ENCODE measurements at places on chromosomes 5 and 9. TPM values are rescaled to one million over a fixed set of nuclear protein-coding genes. Genes with fewer than 3 reads are reported as not detected.

- DNase-seq, result peak; percentile 20
Observed at GRCh38 chr5:80960531-80961375, 590 bp downstream of the RASGRF2 start.

The TMEM252 gene
- total RNA-seq, result not detected

- DNase-seq, result no peak
Observed at GRCh38 chr5:76457674-76458485, 54.8 kb downstream of the IQGAP2 start.

DNA sequence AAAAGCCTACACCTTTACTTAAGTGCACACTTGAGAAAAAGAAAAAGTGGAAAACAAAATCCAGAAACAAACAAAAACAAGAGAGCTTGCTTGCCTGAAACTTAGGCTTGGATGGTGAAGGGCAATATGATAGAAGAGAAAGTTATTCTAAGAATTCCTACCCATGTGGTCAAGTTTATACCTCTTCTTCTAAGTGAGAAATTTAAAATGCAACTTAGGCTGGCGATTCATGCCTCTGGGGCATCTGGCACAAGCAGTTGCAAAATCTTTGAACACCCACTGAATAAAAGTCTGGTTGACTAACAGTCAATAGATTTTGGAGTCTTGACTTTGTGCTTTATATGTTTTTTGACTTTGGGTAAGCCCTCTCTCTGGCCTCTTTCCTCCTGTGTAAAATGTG, 239.6 kb downstream of the KDM4C start:
- no peak for DNase-seq

- DNase-seq, result no peak
Observed at GRCh38 chr9:91905991-91906469, 44.0 kb downstream of the ROR2 start.

GRCh38 chr9:82606492-82607382, 456.2 kb downstream of the RASEF start:
- peak; percentile 90 for DNase-seq

- DNase-seq, result no peak
Observed at GRCh38 chr5:163330723-163331668, 106.4 kb upstream of the CCNG1 start.

The SETD9 gene
- total RNA-seq, result 4.8 TPM

DNA sequence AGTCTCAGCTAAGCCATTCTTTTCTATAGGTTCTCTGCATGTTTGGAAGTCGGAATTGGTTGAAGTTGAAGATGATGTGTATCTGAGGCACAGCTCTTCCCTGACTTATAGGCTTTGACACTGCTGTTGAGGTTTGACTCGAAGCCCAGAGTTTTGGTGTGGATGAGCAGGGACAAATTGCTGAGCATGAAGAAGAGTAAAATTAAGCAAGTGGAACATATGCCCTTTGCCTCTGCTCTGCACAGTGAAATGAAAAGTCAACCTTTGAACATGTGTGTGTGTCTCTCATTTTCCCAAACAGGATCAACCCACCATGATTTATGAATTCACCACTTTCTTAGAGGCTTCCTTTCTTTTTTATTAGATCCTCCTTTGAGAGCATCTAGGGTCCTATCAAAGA, 8.5 kb downstream of the HMHB1 start:
- no peak for DNase-seq

- DNase-seq, result no peak
Observed at GRCh38 chr5:132269635-132270334, 12.3 kb downstream of the PDLIM4 start.

DNA sequence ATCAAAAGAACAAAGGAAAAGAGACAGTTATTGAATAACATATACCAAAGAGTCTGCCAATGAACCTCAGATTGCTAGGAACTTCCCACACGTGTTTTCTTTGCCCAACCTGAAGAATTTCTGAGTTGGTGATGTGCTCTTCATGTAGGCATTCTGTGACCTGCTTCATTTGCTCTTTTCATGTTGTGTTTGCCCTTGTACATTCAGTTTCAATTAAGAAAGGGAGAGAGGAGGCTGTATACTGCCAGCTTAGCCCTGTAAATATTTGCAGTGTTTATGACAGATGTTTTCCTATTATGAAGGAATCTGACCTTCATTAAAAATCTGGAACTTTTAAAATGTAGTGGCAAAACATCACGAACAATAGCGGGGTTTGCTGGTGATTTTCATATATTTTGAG, 168.5 kb downstream of the GAS1 start:
- no peak for DNase-seq

DNA sequence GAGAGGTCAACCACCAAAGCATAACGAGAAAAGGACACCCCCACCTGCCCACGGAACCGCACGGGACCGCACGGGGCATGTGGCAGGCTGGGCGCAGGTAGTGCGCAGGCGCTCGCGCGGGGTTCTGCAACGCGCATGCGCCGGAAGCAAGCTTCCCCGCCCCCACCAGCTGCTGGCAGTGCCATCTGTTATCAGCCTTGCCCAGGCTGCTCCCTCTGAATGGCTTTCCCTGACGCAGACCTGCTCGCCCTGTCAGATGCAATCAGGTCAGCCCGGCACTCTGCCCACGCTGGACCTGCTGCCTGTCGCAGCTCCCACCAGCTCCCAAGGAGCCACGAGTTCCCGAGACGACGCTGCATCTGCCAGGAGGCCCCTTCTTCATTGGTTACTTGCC, 22.8 kb downstream of the PTCH1 start:
- no peak for DNase-seq

The EGFLAM gene
- total RNA-seq, result 37.6 TPM

The SLC6A7 gene
- total RNA-seq, result not detected

- peak; percentile 78 for DNase-seq
Observed at GRCh38 chr5:141846031-141846430, 32.2 kb downstream of the PCDH1 start.

The LCN2 gene
- 19.7 TPM for total RNA-seq

DNA sequence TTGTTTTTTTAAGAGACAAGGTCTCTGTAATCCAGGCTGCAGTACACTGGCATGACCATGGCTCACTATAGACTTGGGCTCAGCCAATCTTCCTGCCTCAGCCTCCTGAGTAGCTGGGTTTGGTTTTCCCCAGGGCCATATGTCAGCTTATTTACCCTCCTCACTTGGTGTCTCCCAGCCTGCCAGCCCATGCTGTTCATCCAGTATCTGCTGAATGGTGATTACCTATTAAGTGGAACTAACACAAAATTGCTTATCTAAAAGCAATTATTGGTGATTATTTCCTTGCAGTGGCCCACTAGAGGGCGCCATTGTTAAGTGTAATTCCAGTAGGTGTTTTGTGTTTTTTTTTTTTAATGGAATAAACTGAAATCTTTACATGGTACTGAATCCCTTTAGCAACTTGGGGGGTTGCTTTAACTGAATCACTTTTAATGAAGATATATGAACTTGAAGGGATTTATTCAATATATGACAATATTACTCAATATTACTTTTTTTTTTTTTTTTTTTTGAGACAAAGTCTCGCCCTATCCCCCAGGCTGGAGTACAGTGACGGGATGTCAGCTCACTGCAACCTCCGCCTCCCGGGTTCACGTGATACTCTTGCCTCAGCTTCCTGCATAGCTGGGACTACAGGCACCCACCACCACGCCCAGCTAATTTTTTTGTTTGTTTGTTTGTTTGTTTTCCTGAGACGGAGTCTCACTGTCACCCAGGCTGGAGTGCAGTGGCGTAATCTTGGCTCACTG, 13.8 kb downstream of the EXOSC2 start:
- DNase-seq, result peak; percentile 83

DNA sequence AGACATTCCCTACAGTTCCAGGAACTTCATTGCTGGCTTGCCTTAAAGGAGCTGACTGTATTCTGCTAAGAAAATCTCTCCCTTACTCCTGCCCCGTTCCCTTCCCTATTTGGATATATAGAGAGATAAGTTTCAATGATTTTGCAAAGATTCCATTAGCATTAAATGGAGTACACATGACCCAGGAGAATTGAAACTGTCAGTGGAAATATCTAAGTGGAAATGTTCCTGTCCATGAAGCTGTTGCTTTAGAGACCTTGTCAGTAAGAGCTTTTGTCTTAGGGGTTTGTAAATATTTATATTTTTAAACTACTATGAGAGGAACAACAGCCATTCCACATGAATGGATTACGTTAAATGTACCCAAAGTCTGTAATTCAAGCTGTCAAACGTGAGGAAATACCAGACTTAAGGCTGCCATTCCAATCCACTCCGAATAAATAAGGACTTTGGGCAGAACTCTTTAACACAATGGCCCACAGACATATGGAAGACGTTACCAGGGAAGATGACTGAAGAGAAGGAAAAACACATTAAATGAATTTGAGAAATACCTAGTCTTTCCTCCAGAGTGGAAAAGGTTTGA, 387.1 kb upstream of the PAPPA start:
- DNase-seq, result peak; percentile 45

The HMMR gene
- total RNA-seq, result 17.7 TPM

DNA sequence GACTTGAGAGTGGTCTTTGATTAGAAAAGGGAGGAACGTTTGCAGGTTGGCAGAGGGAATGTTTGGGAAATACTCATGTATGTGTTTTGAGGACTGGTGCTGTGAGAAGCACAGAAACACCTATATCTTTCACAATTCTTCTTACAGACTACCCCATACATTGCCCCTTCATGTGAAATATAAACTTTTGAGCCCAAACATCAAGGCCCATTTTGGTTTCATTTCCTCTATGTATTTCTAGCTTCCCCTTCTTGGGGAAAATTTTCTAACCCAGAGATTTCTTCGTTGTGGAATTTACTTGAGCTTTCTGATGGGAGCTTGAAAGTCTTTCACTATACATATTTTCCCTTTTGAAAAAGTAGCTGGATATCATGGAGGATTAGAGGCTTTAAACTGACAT, 67.6 kb downstream of the FYB1 start:
- no peak for DNase-seq

DNA sequence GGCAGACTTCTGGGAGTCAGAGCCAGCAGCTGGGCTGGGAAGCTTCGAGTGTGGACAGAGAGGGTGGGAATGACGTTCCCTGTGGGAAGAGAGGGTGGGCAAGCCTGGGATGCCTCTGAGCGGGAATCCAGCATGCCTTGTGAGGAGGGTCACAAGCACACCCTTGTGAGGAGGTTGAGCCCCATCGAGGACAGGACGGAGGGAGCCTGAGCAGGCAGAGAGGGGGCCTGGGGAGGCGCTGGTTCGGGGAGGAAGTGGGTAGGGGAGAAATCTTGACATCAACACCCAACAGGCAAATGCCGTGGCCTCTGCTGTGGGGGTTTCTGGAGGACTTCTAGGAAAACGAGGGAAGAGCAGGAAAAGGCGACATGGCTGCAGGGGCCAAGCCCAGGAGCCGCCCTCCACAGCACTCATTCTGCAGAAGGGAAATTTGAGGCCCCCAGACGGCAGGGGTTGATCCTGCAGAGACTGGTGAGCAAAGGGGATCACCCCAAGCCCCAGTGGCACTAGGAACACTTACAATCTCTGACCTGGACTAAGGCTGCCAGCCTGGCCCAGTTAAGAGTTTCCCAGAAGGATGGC, 1.1 kb upstream of the IL13 start:
- DNase-seq, result no peak

The LRRC26 gene
- total RNA-seq, result 18.9 TPM

DNA sequence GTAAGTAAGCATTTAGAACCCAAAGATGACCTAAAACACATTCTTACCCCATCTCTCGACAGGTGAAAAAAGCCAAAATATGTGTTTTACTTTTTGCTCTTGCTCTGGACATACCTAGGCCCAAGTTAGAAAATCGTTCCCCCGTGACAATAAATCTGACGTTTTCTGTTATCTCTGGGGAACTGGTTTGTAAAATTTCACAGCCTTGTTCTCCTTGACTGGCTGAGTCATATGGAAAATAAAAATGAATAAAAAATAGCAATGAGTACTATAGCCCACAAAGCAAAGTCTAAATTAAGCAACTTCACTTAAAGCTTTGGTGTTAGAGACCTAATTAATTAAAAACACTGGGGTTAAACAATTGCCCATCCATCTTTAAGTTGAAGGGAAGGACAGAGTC, 286.9 kb upstream of the CLINT1 start:
- no peak for DNase-seq

- DNase-seq, result no peak
Observed at GRCh38 chr9:109551651-109552050, 53.5 kb upstream of the PTPN3 start.

The SHOC1 gene
- total RNA-seq, result not detected

- DNase-seq, result no peak
Observed at GRCh38 chr5:167614294-167615021, 677.0 kb upstream of the WWC1 start.

- DNase-seq, result no peak
Observed at GRCh38 chr5:152547202-152547601, 142.1 kb upstream of the NMUR2 start.

The KCNT1 gene
- 2.8 TPM for total RNA-seq

GRCh38 chr5:125558016-125558415, 811.6 kb upstream of the ZNF608 start:
- no peak for DNase-seq

The FBP2 gene
- total RNA-seq, result 83.0 TPM

GRCh38 chr5:12242950-12243888, 339.0 kb upstream of the CTNND2 start:
- no peak for DNase-seq

DNA sequence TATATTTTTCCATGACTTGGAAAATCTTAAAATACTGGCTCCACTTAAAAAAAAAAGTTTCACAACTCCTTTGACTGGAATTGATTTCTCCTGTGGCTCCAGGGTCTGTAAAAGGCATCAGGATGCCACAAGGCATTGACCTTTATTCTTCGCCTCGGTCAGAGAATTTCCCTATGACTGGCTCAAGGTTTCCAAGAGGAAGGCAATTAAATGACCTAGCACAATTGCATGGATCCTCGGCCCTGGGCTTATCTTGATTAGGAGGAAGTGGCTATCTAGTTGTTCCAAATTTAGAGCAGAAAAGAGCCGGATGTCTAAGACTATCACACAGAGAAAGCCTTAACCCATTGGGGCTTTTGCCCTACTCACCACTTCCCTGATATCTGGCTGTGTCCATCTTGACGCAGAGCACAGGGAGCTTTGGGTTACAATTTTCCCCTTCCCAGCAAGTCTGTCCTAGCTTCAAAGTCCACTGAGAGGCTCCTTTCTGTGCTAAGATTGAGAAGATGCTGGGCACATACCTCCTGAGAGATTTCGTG, 56.9 kb upstream of the COL15A1 start:
- DNase-seq, result no peak

- no peak for DNase-seq
Observed at GRCh38 chr9:123562844-123563346, 206.9 kb downstream of the CRB2 start.

GRCh38 chr5:89267788-89268187, 384.8 kb upstream of the MEF2C start:
- DNase-seq, result no peak

All from tongue (tissue), 3 donors.